ENCODE measurements at places on chromosomes 6 and 20. TPM values are rescaled to one million over a fixed set of nuclear protein-coding genes. Genes with fewer than 3 reads are reported as not detected.

DNA sequence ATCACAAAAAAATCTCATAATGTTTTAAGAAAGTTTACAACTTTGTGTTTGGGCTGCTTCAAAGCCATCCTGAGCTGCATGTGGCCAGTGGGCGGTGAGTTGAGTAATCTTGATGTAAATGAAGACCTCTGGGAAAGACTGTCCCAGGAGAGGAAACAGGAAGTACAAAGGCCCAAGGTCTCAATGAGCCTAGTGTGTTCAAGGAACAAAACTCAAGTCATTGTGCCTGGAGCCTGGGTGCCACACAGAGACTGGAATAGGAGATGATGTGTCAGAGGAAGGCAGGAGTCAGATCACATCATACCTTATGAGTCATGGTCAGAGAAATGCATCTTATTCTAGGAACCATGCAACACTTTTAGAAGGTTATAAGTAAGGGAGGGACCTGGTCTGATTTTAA lies 51.5 kb downstream of the COL19A1 start:
- no peak for DNase-seq

GRCh38 chr20:13397300-13397724 lies 176.2 kb downstream of the ISM1 start:
- DNase-seq = no peak

- no peak for DNase-seq
Observed at GRCh38 chr6:10633216-10633615, 61.2 kb downstream of the C6orf52 start.

CEP85L gene
- 6.3 TPM for total RNA-seq

- no peak for DNase-seq
Observed at GRCh38 chr20:34037121-34037520, 43.4 kb downstream of the RALY start.

WDR27 gene
- 15.8 TPM for total RNA-seq

DNA sequence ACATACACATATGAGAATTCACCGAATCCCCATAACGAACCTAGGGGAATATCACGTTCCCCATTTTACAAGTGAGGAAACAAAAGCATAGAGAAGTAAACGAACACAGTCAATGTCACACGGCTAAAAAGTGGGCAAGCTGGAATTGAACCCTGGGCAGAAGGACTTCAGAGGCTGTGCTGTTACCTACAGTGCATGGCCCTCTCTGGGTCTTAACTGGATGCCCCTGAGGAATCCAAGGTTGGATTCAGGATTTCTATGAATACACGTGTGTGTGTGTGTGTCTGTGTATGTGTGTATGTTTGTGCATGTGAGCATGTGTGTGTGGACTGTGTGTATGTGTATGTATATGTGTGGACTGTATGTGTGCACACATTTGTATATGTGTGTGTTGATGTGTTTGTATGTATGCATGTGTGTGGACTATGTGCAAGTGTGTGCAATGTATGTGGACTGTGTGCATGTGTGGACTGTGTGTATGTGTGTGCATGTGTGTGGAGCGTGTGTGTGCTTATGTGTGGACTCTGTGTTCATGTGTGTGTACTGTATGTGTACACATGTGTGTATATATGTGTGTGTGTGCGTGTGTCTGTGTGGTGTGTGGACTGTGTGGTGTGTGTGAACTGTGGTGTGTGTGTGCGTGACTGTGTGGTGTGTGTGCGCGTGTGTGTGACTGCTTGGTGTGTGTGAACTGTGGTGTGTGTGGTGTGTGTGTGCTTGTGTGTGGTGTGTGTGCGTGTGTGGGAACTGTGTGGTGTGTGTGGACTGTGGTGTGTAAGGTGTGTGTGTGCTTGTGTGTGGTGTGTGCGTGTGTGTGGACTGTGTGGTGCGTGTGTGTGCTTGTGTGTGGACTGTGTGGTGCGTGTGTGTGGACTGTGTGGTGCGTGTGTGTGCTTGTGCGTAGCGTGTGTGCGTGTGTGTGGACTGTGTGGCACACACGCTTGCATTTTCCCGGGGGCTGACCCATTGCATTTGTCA lies 49.0 kb downstream of the HNF4A start:
- no peak for DNase-seq

- DNase-seq = peak; percentile 86
Observed at GRCh38 chr20:14337400-14338171, at the start of gene FLRT3. Gene FLRT3 (minus strand): TSS chr20:14337612. CDS start chr20:14327506, 10,106 bp downstream.

DNA sequence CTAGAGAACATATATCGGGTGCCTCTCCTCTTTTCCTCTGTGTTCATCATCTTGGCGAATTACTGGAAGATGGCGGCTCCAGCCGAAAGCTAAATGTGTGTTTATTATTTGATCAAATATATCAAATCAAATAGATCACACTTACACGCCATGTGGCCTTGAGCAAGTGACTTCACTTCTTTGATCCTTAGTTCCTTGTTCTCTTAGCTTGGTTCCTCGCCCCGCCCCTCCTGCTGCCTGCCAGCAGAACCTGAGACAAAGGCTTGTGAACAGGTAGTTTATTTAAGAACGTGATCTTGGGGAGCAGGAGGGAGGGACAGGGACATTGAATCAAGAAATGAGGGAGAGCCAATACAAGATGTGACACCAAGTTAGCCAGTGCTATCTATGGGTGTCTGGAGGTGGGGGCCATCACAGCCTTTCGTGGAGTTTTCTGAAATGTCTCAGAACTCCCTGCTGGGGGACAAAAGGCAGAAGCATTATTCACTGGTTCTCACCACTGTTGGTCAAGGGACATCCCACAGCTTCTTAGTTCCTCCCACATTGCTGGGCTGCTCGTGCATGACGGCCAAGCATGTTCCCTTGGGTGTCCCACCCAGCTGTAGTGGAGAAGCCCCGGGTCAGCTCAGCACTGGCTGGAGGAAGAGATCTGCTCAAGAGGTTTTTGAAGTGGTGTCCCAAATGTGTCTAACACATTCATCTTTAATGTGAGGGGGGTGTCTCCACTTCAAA lies 44.9 kb upstream of the RNF24 start:
- DNase-seq = no peak

GRCh38 chr6:151001387-151002056 lies 136.0 kb downstream of the MTHFD1L start:
- no peak for DNase-seq

DNA sequence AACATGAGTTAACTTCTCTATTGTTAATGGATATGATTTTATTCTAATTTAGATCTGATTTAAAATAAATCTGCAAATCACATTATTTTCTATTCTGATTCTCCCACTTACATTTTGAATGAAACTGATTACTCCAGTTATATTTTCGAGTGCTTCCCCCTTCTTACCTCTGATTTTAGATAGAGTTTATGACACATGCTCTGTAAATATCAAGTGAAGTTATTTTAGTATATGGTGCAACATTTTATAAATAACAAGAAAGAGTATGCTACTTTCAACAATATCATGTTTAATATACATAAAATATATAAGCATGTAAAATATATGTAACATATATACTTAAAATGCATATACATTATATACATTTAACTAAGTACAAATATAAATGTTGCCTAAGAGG lies 38.9 kb downstream of the PLCB1 start:
- no peak for DNase-seq

Data from lower leg skin (tissue), 4 donors.